ENCODE measurements at places on chromosomes 1 and 21. TPM values are rescaled to one million over a fixed set of nuclear protein-coding genes. Genes with fewer than 3 reads are reported as not detected.

Gene OR2AK2
- not detected for total RNA-seq

Gene TCEA3
- total RNA-seq: 12.9 TPM

Gene CALML6
- 1.5 TPM for total RNA-seq

Gene E2F2
- 7.8 TPM for total RNA-seq

Gene ARHGEF16
- 60.5 TPM for total RNA-seq

Gene TOMM20
- total RNA-seq: 120 TPM

DNA sequence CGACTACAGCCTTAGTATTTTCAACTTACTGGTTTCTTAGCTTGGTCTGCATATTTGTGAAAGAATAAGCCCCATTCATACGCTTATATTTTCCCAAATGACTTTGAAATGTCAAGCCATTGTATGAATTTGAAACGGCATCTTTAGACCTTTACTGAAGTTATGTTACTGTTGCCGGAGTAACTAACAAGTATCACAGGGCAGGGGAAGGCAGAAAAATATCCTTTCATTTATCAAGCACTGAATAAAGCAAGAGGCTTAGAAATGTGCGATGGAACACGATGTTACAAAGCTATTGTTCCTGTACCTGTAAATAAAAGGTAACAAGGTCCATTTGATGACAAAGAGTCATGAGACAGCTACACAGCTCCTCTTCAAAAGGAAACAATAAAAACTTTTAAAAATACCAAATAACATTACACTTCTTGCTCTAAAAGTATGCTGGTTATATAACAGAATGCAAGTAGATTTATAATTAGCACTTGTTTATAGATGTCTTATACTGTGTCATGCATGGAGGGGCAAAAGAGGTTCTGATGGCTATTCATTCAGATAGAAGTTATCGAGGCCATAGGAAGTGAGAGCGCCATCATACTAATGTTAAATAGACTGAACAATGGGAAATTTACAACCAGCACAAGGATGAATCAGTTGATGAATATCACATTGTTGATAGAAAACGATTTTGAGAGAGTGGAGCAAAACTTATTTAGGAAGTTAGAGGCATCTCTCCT lies 322.6 kb downstream of the RGS7 start:
- H3K27me3 ChIP-seq: no peaks in the 10 kb centered on the region
- no peak overlapping the region for H3K4me3 ChIP-seq
- no peak overlapping the region for H3K27ac ChIP-seq
- H3K4me1 ChIP-seq: peaks cover 2% of the 10 kb centered on the region

- H3K4me1 ChIP-seq: peaks cover 7% of the 10 kb centered on the region
- H3K4me3 ChIP-seq: peak overlapping the region; percentile 51
- no peak overlapping the region for H3K27ac ChIP-seq
- H3K27me3 ChIP-seq: peaks cover 40% of the 10 kb centered on the region
- no peak for DNase-seq
Observed at GRCh38 chr1:37734629-37735591, 30.0 kb downstream of the EPHA10 start.

GRCh38 chr1:180927348-180927747 lies 14.7 kb downstream of the KIAA1614 start:
- peaks cover 48% of the 10 kb centered on the region for H3K4me1 ChIP-seq
- peaks cover 3% of the 10 kb centered on the region for H3K27me3 ChIP-seq
- no peaks in the 10 kb centered on the region for H3K36me3 ChIP-seq
- no peak overlapping the region for H3K4me3 ChIP-seq
- DNase-seq: no peak

DNA sequence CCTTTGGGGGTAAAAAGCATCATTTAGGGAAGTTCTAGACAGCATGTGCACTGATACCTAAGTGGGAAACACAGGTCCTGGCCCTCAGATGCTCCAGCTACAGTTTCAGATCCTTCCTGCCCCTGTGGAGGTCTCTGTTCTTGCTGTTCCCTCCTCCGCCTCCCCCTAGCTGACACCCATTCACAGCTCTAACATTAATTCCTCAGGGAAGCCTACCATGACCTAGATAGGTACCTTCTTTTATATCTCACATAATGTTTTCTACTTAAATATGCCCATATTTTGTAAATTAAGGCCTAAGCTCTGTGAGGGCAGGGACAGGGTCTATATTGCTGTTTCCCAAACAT lies 11.3 kb downstream of the TSPAN2 start:
- no peak overlapping the region for H3K4me3 ChIP-seq
- peaks cover 3% of the 10 kb centered on the region for H3K4me1 ChIP-seq
- H3K36me3 ChIP-seq: peaks cover 2% of the 10 kb centered on the region
- DNase-seq: no peak
- H3K27ac ChIP-seq: no peak overlapping the region
- no peaks in the 10 kb centered on the region for H3K27me3 ChIP-seq

- H3K4me1 ChIP-seq: peaks cover 11% of the 10 kb centered on the region
- H3K27ac ChIP-seq: no peak overlapping the region
- H3K27me3 ChIP-seq: no peaks in the 10 kb centered on the region
Observed at GRCh38 chr21:36035381-36035791, 24.9 kb downstream of the SETD4 start.

- peak overlapping the region; percentile 89 for H3K4me3 ChIP-seq
- DNase-seq: peak; percentile 18
- peak overlapping the region; percentile 96 for H3K27ac ChIP-seq
- peaks cover 15% of the 10 kb centered on the region for H3K27me3 ChIP-seq
Observed at GRCh38 chr1:243848858-243849420, 1.1 kb downstream of the AKT3 start.

DNA sequence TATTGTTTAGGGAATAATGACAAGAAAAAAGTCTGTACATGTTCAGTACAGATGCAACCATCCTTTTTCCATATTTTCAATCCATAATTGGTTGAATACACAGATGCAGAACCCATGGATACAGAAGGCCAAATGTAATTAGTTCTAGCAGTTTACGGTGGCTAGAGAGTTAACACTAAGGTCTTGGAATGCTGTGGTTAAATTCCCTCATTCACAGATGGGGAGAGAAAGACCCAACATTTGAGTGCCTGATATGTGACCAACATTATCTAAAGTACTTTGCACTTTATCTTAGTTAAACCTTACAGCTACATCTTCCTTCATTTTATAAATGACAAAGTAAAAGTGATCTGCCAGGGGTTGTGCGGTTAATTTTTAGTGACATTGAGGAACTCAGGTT lies 5.3 kb downstream of the SCMH1 start:
- DNase-seq: no peak
- H3K27ac ChIP-seq: no peak overlapping the region
- no peak overlapping the region for H3K4me3 ChIP-seq

- no peak overlapping the region for H3K27ac ChIP-seq
- H3K4me1 ChIP-seq: no peaks in the 10 kb centered on the region
- no peaks in the 10 kb centered on the region for H3K36me3 ChIP-seq
Observed at GRCh38 chr1:152227310-152227928, 3.4 kb upstream of the HRNR start.

DNA sequence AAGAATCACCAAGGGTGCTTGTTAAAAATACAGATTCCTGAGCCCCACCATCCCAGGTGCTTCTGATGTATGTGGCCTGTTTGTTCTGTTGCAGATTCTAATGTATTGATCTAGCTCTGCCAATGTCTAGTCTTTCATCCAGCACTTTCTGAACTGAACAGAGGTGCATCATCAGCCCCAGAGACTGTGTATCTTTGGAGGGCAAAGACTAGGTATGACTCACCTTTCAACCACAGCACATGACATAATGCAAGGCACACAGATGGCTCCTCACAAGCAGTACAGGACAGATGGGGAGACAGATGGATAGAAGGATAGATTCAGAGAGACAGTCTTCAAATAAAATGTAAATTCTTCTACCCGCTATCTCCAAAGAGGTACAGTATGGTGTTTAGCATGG lies 32.3 kb downstream of the CD58 start:
- H3K27ac ChIP-seq: no peak overlapping the region
- H3K4me1 ChIP-seq: no peaks in the 10 kb centered on the region
- no peak overlapping the region for H3K4me3 ChIP-seq
- DNase-seq: no peak
- no peaks in the 10 kb centered on the region for H3K27me3 ChIP-seq

GRCh38 chr1:58762806-58763205 lies 21.0 kb downstream of the JUN start:
- no peaks in the 10 kb centered on the region for H3K36me3 ChIP-seq
- H3K27ac ChIP-seq: no peak overlapping the region
- H3K4me3 ChIP-seq: no peak overlapping the region
- peaks cover 49% of the 10 kb centered on the region for H3K27me3 ChIP-seq
- no peak for DNase-seq

Data from progenitor cell of endocrine pancreas (in vitro differentiated cells).